ENCODE measurements at places on chromosomes 13 and 19. TPM values are rescaled to one million over a fixed set of nuclear protein-coding genes. Genes with fewer than 3 reads are reported as not detected.

The MATK gene
- total RNA-seq = 18.9 TPM

The MOB3A gene
- 78.9 TPM for total RNA-seq

The LAIR1 gene
- 198 TPM for total RNA-seq

The MAB21L1 gene
- total RNA-seq = 0.14 TPM

The SIGLEC6 gene
- not detected for total RNA-seq

The C1QTNF9B gene
- total RNA-seq = not detected

The SLC7A10 gene
- 2.1 TPM for total RNA-seq

The ZNF493 gene
- total RNA-seq = 34.0 TPM

The KLK2 gene
- not detected for total RNA-seq

The HIF3A gene
- total RNA-seq = 42.3 TPM

The PCP2 gene
- total RNA-seq = 2.7 TPM

The BAX gene
- total RNA-seq = 103 TPM

The ZNF813 gene
- total RNA-seq = 3.0 TPM

The TEKTIP1 gene
- total RNA-seq = not detected

The KLF16 gene
- 22.9 TPM for total RNA-seq

The SMAD9 gene
- total RNA-seq = 12.5 TPM

The PRTN3 gene
- total RNA-seq = 1.1 TPM

The NEK5 gene
- total RNA-seq = 30.2 TPM
